Activated CD4-positive, alpha-beta T cell treated with anti-CD3 and anti-CD28 coated beads, Interleukin-2, amount 50 U/mL, for 4 hours (primary cell): ENCODE measurements at places on chromosomes 1 and 21.

- peak; percentile 25 for DNase-seq
Measured at GRCh38 chr21:43864962-43865539, at the start of gene AGPAT3. AGPAT3 (plus strand) TSS chr21:43865223; CDS start chr21:43959682, 94,459 bp downstream.

- no peak for DNase-seq
Measured at GRCh38 chr1:4106731-4107130, 206.7 kb upstream of the C1orf174 start.

- DNase-seq = no peak
Measured at GRCh38 chr1:110710314-110710713, 35.6 kb upstream of the KCNA3 start.

DNA sequence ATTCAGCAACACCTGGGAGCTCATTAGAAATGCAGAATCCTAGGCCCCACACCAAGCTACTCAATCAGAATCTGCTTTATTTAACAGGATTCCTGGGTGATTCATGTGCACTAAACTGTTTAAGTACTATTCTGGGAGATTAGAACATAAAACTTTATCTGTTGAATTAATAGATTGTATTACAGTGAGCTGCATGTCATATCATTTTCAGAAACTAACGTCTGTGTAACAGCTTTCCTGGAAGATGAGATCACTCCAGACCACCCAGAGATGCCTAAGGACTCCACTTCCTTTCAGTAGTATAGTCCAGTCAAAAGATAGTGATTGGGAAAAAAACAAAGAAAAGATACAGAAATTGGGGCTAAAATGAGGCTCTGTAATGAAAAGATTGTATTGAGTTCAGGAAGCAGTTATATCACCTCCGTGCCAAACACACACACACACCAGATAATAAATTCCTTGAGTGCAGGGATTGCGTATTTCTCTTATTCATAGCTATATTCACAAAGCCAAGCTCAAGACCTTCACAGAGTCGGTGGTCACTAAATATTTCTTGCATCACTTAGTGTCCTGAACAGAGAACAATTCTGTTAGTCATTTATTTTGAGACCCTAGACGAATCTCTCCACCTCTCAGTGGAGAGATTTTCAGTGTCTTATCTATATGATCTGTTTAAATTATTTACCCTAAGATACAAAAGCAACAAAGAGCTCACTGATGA, 178.2 kb downstream of the DSCAM start:
- no peak for DNase-seq

DNA sequence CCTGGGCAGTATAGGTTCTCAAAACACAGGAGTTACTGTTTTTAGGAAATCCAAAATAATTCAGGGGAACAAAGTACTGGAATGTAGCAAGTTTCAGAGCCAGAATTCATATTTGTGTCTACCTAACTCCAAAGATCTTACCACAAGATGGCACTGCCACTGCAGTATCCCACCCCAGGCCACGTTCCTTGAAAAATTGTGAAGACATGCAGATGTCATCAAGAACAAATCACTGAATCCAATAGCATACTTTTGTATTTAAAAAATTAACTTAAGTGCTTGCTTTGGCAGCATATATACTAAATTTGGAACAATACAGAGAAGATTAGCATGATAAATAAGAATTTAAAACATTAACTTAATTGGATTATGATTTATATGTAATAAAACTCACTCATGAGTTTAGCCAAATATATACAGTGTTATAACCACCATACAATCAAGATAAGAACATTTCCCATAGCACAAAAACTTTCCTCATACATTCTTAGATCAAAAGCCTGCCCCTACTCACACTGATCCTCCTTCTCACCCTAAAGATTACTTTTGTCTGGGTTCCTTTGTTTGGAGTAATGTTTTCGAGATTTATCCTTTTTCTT, 209.9 kb downstream of the FAF1 start:
- no peak for DNase-seq

DNA sequence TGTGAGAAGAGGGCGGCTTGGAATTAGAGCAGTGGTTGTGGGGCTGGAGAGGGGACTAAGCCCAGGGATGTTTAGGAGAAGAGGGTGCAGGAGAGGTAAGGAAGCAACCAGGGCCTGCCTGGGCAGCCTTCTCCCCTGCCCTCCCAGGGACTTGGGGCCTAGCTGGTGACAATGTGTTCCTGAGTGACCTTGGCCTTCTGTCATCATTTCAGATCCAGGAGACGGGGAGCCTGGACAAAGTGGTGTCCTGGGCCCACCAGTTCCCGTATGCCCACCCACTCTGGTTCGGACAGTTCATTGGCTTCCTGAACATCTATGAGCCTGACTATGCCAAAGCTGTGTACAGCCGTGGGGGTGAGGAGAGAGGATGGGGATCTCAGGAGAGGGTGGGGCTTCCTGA, 11.8 kb downstream of the CYP4B1 start:
- DNase-seq = no peak

DNA sequence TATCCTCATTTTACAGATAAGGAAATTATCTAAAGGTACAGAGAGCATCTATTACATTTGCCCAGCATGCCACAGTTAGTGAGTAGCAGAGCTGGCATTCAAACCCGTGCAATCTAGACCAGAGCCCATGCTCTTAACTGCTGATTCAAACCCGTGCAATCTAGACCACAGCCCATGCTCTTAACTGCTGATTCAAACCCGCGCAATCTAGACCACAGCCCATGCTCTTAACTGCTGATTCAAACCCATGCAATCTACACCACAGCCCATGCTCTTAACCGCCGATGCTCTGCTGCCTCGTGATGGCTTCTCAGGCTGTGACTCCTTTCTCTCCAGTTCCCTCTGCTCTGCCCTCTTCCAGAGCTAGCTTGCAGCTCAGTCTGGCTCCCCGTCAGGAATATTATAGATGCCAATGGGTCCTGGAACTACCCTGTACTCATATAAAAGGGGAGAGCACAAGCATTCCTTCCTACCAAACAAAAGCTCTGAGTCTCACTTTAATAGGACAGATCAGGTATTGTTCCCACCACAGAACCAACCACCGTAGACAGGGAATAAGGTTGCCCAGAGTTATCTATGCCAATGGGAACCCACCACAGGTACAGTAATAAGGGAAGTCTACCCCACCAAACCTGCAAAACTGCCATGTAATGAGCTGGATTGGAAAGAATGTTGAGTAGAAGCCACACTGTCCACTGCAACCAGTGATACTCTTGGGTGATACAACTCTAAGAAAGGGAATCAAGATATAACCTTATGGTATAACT, 78.4 kb downstream of the SMYD3 start:
- DNase-seq = no peak

DNA sequence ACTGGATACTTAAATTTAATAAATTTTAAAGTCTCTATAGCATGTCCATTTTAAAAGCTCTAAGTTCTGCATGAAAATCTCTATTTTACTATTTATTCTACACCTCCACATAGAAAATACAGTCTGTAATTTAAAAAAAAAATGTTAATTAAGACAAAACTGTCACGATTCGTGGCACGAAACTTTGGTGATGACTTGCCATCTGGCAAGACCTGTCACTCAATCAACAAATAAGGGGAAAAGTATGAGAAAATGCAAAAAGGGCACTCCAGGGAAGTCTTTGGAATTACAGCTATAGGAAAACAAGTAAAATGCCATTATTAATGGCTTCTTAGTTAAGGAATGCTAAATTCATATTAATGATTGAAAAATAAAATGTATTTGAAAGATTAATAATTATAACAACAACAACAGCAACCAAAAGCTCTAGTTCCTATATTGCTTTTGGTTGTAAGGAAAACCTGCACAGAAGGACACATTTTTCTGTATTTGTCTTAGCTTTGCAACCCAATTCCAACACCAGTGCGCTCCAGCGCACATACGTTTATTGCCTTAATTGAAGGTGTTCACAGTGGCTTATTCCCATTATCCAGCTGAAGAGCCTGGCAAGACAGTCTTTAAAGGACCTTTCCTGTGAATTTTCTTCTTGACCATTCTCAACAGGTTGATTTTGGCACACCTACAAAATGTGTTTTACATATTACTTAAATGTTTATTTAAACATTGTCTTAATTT, 107.8 kb downstream of the PLPPR5 start:
- no peak for DNase-seq

- DNase-seq = no peak
Measured at GRCh38 chr1:36606641-36607262, 124.0 kb upstream of the CSF3R start.

- no peak for DNase-seq
Measured at GRCh38 chr1:201877877-201878401, 10.8 kb upstream of the SHISA4 start.

GRCh38 chr1:245156736-245157505, 2.1 kb downstream of the KIF26B start:
- no peak for DNase-seq

GRCh38 chr21:37873655-37874054, 42.6 kb downstream of the KCNJ6 start:
- DNase-seq = no peak

- no peak for DNase-seq
Measured at GRCh38 chr1:184836141-184836540, 81.5 kb upstream of the EDEM3 start.

GRCh38 chr1:53697721-53698383, 41.1 kb downstream of the GLIS1 start:
- no peak for DNase-seq

DNA sequence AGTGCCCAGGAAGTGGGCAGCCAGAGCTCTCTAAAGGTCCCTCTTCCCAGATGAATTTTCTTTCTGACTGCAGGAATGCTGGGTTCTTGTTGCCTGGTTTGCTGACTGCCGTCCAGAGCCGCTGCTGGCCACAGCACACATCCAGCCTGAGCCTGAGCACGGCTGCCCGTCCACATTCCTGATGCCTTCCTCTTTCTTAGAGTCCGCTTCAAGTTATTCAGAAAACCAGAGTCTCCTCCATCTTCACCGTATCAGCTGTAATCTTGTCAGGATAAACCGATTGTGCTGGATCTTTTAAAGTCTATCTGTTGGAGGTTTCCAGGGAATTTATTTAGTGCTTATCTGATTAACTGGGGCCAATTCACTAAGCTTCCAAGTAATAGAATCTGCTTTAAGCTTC, 84.8 kb upstream of the BCAR3 start:
- no peak for DNase-seq

DNA sequence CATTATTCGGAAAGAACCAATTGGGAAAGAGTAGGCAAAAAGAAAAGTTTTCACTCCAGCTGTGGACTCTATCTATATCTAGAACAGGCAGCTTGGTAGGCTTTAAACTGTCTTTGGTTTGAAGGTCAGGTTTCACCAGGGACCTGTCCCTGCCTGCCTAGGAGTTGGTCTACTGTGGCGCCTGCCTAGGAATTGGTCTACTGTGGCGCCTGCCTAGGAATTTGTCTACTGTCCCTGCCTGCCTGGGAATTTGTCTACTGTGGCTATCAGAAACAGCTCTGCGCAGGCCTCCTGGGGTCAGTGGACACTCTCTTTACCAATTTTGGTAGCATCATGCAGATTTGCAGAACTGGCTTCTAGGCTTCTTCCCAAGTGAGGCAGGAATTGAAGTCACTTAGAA, 13.8 kb downstream of the USP25 start:
- no peak for DNase-seq

- DNase-seq = no peak
Measured at GRCh38 chr1:23556635-23557470, 2.4 kb downstream of the ID3 start.

- peak; percentile 32 for DNase-seq
Measured at GRCh38 chr1:42035205-42035829, 116.6 kb upstream of the HIVEP3 start.
